Fibroblast of villous mesenchyme (primary cell): ENCODE measurements at places on chromosomes 7 and 10. TPM values are rescaled to one million over a fixed set of nuclear protein-coding genes. Genes with fewer than 3 reads are reported as not detected.

CELF2 gene
- 0.97 and 2.2 TPM in 2 replicates for total RNA-seq

GSTK1 gene
- total RNA-seq: 63.1 and 69.1 TPM in 2 replicates

CUEDC2 gene
- total RNA-seq: 51.0 and 54.8 TPM in 2 replicates

ZNF316 gene
- total RNA-seq: 12.1 and 13.2 TPM in 2 replicates

SLC16A12 gene
- under 0.01 TPM in 2 replicates for total RNA-seq

SDK1 gene
- total RNA-seq: 0.43 and 0.64 TPM in 2 replicates

MRLN gene
- total RNA-seq: not detected in 2 replicates

SPDYE9 gene
- not detected in 2 replicates for total RNA-seq

ZSCAN25 gene
- 11.9 and 13.4 TPM in 2 replicates for total RNA-seq

UPK3B gene
- 0.43 TPM in 1 of 2 replicates, not detected in the other for total RNA-seq

EBLN1 gene
- total RNA-seq: not detected in 2 replicates

CACNB2 gene
- under 0.01 and 1.3 TPM in 2 replicates for total RNA-seq

COL1A2 gene
- total RNA-seq: 2,828 and 5,152 TPM in 2 replicates

STEAP2 gene
- total RNA-seq: 4.5 and 8.6 TPM in 2 replicates

TMEM178B gene
- 0.32 and 0.43 TPM in 2 replicates for total RNA-seq

FAM25A gene
- total RNA-seq: not detected in 2 replicates

CALY gene
- not detected in 2 replicates for total RNA-seq

LLCFC1 gene
- not detected in 2 replicates for total RNA-seq

FGFBP3 gene
- 0.86 and 0.97 TPM in 2 replicates for total RNA-seq

CALML3 gene
- not detected in 2 replicates for total RNA-seq

ITGB8 gene
- total RNA-seq: 6.4 and 13.0 TPM in 2 replicates

ZNF503 gene
- total RNA-seq: 7.8 and 11.9 TPM in 2 replicates

ADIRF gene
- total RNA-seq: 2.6 and 5.2 TPM in 2 replicates

CTBP2 gene
- total RNA-seq: 74.3 and 84.7 TPM in 2 replicates

UFSP1 gene
- total RNA-seq: 5.6 and 7.1 TPM in 2 replicates

ZPBP gene
- not detected in 2 replicates for total RNA-seq

ZWINT gene
- total RNA-seq: 28.0 and 29.4 TPM in 2 replicates

C10orf67 gene
- under 0.01 TPM in 2 replicates for total RNA-seq

SPDYE2 gene
- total RNA-seq: not detected in 2 replicates

FANK1 gene
- 2.9 and 3.0 TPM in 2 replicates for total RNA-seq

SFMBT2 gene
- total RNA-seq: 1.7 and 2.6 TPM in 2 replicates

ACBD7 gene
- total RNA-seq: 0.97 and 1.3 TPM in 2 replicates

NKX2-3 gene
- not detected in 2 replicates for total RNA-seq

LEP gene
- not detected in 2 replicates for total RNA-seq

RHOBTB1 gene
- 26.8 and 42.2 TPM in 2 replicates for total RNA-seq

PIP gene
- total RNA-seq: not detected in 2 replicates

PDE1C gene
- total RNA-seq: 4.7 and 6.8 TPM in 2 replicates

PRKAR2B gene
- 3.9 and 7.1 TPM in 2 replicates for total RNA-seq
